Effector memory CD4-positive, alpha-beta T cell (primary cell): ENCODE measurements at places on chromosomes 12 and 14.

- no peak for DNase-seq
Measured at GRCh38 chr12:113735131-113735530, 231.0 kb downstream of the RBM19 start.

GRCh38 chr12:116533343-116534251 lies 25.6 kb upstream of the MAP1LC3B2 start:
- DNase-seq: peak; percentile 38

- no peak for DNase-seq
Measured at GRCh38 chr12:96020314-96021003, 14.9 kb downstream of the LTA4H start.

- DNase-seq: no peak
Measured at GRCh38 chr12:23236811-23237210, 611.8 kb downstream of the ETNK1 start.

- no peak for DNase-seq
Measured at GRCh38 chr14:90521084-90521929, 124.5 kb downstream of the CALM1 start.

- no peak for DNase-seq
Measured at GRCh38 chr12:51536159-51536558, 54.9 kb upstream of the SCN8A start.

- DNase-seq: no peak
Measured at GRCh38 chr14:26132061-26132645, 465.7 kb downstream of the NOVA1 start.

- DNase-seq: no peak
Measured at GRCh38 chr14:104882325-104882973, 17.4 kb downstream of the CEP170B start.

- no peak for DNase-seq
Measured at GRCh38 chr12:24561882-24562770, 386.8 kb downstream of the BCAT1 start.

DNA sequence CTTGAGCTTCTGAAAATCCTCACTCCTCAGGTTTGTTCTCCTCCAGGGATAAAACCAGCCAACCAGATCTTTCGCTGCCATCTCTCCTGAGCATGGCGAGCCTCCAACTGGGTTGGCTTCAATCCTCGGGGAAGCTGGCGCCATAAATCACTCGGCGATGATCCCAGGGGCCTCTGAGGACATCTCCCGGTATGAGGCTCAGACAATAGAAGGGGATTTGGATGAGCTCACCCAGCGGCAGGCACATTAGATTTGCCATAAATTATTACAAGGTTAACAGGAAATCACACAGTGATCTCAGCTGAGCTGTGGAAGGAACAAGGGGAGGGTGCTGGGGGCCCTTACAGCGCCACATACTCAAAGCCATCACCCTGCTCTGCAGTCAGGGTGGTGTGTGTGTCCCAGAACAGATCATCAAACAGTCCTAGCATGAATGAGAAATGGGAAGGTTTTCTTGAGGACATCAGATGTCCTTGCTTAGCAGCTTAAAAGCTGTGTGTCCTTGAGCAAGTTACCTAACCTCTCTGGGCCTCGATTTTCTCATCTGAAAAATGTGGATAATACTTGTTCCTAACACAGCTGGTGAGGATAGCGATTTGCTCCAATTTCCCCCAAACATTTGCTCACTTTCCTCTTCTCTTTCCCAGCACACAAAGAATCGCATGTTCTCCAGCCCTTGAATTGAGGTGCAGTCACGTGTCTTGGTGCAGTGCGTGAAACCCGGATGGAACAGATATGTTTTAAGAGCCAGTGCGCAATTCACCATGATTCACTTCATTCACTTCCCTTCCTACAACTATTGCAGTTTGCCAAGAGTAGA lies 142.8 kb downstream of the SCARB1 start:
- no peak for DNase-seq

DNA sequence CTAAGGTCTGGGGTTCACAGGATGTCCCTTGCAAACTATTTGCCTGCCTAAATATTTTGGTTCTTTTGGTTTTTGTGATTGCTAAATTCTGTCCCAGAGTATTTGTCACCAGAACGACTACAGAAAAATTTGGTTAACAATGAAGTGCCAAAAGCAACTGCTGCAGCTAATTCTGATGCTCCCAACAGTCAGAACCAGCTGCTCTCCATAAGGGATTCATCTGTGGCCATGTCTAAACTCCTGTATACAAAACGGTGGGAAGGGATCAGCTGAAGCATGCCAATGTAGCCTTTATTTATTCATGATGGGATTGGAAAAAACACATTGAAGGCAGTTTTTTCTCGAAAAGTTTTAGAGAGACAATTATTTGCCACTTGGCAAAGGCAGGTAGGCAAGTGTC lies 29.3 kb upstream of the PELI2 start:
- DNase-seq: no peak

GRCh38 chr14:88786715-88787114 lies 6.0 kb downstream of the EML5 start:
- no peak for DNase-seq

DNA sequence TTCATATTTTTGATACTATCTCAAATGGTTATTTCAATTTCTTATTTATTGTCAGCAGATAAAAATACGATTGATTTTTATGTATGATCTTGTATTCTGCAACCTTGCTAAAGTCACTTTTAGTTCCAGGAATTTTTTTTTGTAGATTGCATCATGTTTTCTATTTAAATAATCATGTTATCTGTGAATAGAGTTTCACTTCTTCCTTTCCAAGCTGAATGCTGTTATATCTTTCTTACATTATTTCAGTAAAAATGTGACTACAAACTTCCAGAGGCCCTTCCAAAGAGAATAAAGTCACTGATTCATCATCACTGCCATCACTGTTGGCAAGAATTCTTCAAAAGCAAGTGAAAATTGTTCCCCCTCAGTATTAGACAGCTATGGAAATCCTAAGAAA lies 104.7 kb upstream of the RAP1B start:
- no peak for DNase-seq

DNA sequence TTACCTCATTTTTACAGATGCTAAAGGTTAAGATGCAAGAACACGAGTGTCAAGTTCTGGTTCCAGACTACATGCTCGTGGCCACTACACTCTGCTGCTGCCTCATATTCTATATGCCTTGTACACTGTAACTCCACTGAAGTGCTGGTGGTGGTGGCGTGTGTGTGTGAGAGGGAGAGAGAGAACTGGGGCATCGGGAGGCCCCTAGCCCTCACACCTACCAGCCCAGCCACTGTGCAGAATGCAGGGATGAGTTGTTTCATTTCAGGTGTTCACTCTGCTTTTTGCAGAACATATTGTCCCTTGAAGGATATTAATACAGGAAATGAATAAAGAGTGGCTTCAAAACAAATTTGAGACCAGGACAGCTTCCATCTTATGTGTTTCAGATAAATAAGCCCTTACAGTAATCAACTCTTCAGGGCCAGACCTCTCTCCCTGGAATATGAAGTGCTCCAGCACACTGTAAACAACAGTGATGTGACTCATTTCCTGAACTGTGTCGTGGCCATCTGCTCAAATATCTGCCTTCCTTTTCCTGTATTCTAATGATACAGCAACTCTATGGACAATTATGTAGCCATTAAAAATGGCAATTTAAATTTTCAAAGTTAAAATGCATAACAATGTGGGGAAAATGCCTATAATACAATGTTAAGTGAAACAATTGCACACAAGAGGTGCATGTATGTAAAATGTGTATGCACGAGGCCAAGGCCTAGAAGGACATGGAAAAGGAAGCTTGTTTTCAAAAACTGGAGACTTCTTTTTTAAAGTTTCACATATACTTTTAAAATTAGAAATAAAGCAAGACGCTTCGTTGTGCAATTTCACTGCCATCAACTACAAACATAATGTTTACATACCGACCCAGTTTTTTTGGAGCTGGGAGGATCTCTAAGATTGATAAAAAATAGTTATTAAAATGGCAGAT lies 215.4 kb downstream of the PELI2 start:
- no peak for DNase-seq

DNA sequence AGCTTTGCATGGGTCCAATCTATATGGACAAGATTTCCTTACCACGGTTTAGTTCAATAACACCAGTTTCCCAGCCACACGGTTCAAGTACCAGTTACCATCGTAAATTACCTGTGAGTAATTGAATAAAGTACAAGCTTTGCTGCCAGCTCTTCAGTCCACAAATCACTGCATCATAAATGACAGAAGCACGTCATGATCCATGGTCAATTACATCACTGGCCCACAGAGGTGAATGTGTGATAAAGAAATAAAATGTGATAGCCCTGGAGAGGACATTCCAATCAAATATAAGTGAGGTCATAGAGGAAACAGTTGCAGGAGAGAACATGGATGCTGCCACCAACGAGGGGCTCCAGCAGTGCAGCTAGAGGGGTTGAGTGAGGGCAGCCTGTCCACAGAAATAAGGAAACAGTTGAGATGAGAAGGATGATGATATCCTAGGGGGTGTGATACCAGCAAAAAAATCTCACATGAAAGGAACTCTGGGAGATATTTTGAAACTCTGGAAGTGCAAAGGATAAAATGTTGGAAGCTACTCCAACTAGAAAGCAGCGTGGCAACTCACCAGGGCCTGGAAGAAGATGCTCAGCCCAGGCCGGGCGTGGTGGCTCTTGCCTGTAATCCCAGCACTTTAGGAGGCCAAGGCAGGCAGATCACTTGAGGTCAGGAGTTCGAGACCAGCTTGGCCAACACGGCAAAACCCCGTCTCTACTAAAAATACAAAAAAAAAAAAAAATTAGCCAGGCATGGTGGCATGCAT lies 5.8 kb upstream of the DYNC1H1 start:
- DNase-seq: no peak

DNA sequence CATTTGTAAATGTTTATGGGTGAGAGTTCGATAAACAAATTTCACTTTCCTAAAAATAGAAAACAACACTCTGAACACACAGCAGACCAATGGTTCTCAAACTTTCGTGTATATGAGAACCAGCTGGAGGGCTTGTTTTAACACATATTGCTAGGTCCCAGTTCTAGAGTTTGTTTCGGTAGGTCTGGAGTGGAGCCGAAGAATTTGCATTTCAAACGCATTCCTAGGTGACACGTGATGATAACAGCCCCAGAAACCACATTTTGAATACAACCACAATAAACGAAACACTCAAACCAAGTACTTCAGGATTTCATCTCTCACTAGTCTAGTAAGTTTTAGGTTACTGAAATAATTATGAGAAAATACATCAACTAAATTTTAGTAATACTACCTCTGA lies 17.1 kb downstream of the SEC23A start:
- no peak for DNase-seq

GRCh38 chr12:127334912-127335644 lies 931.9 kb upstream of the TMEM132C start:
- DNase-seq: no peak

GRCh38 chr12:2149091-2149490 lies 96.3 kb downstream of the CACNA1C start:
- DNase-seq: no peak

- DNase-seq: no peak
Measured at GRCh38 chr12:2341051-2341751, 288.4 kb downstream of the CACNA1C start.

- no peak for DNase-seq
Measured at GRCh38 chr12:62278022-62278421, 17.8 kb downstream of the USP15 start.

GRCh38 chr14:87494010-87494409 lies 499.0 kb downstream of the GALC start:
- DNase-seq: no peak
